Suppressor macrophage treated with lipopolysaccharide for 4 hours (primary cell): ENCODE measurements at places on chromosomes 1 and 21.
A peak's percentile ranks its signal among the peaks of the same experiment; 100 is the strongest.

- no peak for DNase-seq
Measured at GRCh38 chr1:6471086-6471969, 5.4 kb upstream of the TNFRSF25 start.

- DNase-seq: no peak
Measured at GRCh38 chr1:23984417-23985186, 4.5 kb upstream of the SRSF10 start.

GRCh38 chr21:32768530-32768929 is 3.0 kb downstream of the PAXBP1 start:
- no peak for DNase-seq

- no peak for DNase-seq
Measured at GRCh38 chr1:85550784-85551516, 29.6 kb upstream of the CCN1 start.

DNA sequence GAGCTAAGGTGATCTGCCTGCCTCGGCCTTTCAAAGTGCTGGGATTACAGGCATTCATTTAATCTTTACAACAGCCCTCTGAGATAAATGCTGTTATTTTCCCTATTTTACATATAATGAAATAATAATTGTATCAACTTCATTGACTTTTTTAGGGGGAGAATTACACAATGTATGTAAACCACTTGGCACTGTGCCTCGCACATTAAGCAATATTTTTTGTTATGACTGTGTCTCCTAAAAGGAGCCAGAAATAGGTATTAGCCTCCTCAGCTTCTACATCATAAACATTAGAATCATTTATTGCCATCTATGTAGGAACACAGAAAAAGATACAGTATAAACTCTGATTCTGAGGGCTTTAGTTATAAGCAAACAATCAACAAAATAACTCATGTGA is 1.1 kb upstream of the DNAJC28 start:
- DNase-seq: peak; percentile 57

DNA sequence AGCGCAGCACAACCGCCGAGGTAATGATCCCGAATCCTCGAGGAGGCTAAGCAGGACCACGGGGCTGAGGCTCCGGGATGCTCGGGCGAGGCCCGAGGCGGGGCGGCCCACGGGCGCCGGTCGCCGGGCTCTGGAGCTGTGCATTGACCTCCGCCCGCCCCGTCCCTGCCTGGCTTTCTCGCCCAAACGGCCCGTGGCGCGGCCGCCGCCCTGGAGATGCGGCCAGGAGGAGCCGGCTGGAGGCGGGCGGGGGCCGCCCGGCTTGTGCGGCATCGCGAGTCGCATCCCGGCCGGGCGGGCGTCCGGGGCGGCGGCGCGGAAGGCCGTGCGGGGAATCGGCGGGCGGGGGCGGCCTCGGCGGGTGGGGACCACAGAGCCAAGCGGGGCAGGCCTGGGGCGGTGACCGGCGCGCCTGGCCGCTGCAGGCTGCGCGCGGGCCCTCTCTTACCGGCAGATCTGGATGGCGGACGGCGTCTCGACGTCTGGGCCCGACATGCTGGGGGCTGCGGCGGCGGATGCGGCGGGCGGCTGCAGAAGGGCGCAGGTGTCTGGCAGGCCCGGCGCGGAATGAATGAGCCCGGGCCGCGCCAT is 663 bp downstream of the ACOT7 start:
- DNase-seq: peak; percentile 29
